Dorsolateral prefrontal cortex (tissue), 122 donors: ENCODE measurements at places on chromosomes 2 and 18. TPM values are rescaled to one million over a fixed set of nuclear protein-coding genes. Genes with fewer than 3 reads are reported as not detected.

PRSS56 gene
- total RNA-seq, result 2.5 TPM

DSG2 gene
- total RNA-seq, result not detected

METAP1D gene
- 13.2 TPM for total RNA-seq

CCBE1 gene
- 2.6 TPM for total RNA-seq

TTN gene
- total RNA-seq, result 13.1 TPM

NT5DC4 gene
- total RNA-seq, result 1.1 TPM

SERPINB13 gene
- total RNA-seq, result not detected

ABCG8 gene
- 2.9 TPM for total RNA-seq

UGT1A4 gene
- not detected for total RNA-seq

GCFC2 gene
- total RNA-seq, result 26.8 TPM
